ENCODE measurements at places on chromosomes 13 and 19.

DNA sequence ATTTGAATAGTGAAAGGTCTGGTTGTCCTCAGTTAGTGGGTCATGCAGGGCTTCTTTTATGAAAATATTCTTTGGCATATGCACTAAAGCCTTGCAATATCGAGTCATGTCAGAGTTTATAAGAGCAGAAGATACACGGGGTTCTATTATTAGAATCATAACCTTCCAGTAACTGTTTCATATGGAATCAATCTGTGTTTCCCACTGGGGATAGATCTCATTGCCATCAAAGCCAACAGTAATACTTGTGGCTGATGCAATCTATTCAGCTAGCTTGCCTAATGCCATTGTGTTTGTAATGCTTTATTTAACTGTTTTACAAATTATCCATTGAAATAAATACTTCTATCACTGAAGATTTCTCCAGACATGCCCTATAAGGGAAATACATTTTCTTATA lies 746.9 kb upstream of the PCDH9 start:
- no peak for DNase-seq

- DNase-seq, result no peak
These were observed 35.9 kb upstream of the CNMD start for GRCh38 chr13:52775511-52775910.

- no peak for DNase-seq
These were observed 445.2 kb upstream of the MIR17HG start for GRCh38 chr13:90902255-90902654.

DNA sequence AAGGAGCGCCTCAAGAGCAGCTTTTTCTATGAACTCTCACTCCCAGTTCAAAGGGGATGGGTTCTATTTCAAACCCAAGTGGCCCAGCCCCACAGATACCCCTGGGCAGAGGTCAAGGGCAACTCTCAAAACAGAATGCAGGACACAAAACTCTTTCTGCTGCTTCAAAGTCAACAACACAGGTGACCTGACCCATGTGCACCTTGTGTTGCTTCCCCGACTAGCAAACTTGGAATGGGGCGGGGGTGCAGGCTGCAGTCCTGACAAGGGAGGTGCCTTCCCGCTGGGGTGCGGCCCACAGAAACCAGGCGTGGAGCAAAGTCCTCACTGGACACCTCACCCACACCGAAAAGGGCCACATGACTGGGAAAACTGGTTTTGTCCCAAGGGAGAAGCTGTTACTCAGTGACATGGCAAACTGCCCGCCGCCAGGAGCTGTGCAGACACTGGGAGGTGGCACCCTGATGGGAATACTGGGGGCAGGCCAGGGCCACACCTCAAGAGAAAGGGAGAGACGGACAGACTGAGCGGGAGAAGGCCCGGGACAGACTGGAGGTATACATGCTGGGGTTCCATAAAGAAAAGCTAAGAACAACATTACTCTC lies 17.4 kb downstream of the ZC3H4 start:
- DNase-seq, result no peak

- no peak for DNase-seq
These were observed 2.7 kb downstream of the DMRTC2 start for GRCh38 chr19:41847351-41848105.

DNA sequence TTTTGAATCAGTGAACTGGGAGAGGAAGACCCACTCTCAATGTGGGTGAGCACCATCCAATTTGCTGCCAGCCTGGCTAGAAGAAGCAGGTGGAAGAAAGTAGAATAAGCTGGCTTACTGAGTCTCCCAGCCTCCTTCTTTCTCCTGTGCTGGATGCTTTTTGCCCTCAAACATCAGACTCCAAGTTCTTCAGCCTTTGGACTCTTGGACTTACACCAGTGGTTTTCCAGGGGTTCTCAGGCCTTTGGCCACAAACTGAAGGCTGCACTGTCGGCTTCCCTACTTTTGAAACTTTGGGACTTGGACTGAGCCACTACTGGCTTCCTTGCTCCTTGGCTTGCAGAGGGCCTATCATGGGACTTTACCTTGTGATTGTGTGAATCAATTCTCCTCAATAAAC lies 804.2 kb upstream of the SLITRK1 start:
- no peak for DNase-seq
